ENCODE measurements at places on chromosomes 13 and 19. TPM values are rescaled to one million over a fixed set of nuclear protein-coding genes. Genes with fewer than 3 reads are reported as not detected.
A peak's percentile ranks its signal among the peaks of the same experiment; 100 is the strongest.

- peak; percentile 83 for DNase-seq
Observed at GRCh38 chr13:111911754-111912452, 155.0 kb upstream of the SOX1 start.

Gene SLC7A10
- not detected for total RNA-seq

DNA sequence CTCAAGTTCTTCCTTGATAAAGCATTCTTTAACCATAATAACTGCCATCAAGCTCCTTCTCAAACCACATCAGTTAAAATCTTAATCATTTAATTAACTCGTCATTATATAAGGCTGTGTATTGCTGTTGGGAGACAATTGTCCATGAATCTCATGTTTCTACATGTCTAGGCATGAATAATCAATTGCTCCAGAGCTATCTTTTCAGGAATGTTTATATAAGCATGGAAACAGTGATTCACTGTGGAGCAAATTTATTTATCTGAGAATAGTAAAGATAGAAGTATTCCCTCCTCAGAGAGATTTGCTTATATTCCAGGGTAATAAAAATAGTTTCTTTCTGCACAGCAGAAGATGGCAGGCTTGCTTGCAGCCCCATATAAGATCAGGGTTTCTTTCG, 71.1 kb downstream of the CBY2 start:
- no peak for DNase-seq

- DNase-seq, result no peak
Observed at GRCh38 chr13:84563611-84564010, 681.3 kb upstream of the SLITRK1 start.

DNA sequence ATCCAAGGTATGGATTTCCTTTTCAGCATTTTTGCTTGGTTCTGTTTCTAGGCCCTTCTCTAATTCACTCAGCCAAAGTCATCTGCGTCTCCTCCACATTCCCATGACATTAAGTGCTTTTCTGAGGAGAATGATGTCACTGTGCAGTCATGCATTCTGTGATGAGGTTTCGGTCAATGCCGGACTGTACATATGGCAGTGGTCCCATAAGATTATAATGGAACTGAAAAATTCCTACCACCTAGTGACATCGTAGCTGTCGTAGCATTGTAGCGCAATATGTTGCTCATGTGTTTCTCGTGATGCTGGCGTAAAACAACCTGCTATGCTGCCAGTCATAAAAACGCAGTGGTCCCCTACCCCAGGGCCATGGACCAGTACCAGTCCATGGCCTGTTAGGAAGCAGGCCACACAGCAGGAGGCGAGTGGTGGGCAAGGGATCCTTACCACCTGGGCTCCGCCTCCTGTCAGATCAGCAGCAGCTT, 63.4 kb upstream of the TNFRSF19 start:
- no peak for DNase-seq

DNA sequence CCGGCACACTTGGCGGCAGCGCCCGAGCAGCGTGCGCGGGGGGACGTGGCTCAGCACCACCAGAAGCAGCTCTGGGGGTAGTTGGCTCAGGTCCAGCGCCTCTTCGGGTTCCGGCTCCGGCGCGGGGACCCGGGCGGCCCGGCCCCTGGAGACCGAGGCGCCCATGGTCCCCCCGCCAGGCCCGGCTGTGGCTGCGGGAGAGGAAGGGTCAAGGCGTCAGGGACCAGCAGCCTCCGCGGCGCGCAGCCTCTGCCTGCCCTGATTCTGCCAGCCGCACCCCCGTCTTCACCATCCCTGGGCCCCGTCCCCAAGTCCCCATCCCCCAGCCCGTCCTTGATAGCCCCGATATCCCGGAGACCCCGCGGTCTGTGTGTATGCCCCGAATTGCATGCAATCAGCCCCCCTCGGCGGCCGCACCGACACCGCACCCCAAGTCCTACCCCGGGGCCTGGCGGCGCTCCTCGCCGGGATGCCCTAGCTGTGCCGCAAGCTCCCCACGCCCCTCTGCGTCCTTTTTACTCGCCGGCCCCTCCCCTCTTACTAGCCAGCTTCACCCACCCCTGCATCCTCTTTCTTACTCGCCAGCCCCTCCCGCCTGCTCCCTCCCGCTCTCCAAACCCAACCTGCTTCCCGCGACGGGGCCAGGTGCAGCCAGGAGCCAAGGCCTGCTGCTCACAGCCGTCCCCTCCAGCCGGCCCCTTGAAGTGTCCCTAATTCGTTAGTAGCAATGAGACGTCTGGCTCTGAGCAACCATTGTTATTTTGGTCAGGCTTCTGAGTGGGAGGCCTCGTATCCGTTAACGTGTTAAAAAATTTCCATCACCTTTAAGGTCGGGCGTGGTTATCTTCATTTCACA, at the start of gene FBXO27:
TSS of gene FBXO27 (minus strand) at position 487 of the 856 bp plus-strand sequence. CDS start at position 165, 322 bp downstream.
- DNase-seq, result no peak

DNA sequence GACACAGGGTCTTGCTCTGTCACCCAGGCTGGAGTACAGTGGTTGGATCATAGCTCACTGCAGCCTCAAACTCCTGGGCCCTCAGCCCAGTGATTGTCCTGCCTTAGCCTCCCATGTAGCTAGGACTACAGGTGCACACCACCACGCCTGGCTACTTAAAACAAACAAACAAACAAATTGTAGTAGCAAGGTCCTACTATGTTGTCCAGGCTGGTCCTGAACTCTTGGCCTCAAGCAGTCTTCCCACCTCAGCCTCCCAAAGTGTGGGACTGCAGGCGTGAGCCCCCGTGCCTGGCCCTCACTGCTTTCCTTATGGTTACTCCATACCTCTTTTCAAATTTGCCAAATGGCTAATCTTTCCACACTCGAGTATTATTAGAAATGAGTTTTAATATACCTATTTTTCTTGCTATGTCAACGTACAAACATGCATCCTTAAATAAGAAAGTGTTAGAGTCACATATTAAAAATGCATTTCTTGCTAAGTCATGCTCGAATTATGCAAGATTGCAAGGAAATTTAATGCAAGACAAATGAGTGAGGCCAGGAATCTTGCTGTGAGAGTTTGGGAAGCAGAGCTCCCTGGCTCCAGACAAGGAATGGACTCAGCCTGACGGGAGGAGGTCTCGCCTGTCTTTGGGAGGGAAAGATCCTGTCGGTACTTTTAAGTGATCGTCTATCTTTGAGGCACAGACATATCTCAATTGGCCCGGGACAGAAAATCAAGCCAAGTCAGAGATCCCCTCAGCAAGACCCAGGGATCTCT, 39.4 kb downstream of the RFX2 start:
- peak; percentile 88 for DNase-seq

GRCh38 chr19:18875726-18876125, 20.2 kb downstream of the CERS1 start:
- DNase-seq, result no peak

Gene FUT6
- total RNA-seq, result 0.17 TPM
